Activated CD4-positive, alpha-beta T cell treated with anti-CD3 and anti-CD28 coated beads, Interleukin-2, amount 50 U/mL, for 24 hours (primary cell): ENCODE measurements at places on chromosomes 3 and 15.
A peak's percentile ranks its signal among the peaks of the same experiment; 100 is the strongest.

DNA sequence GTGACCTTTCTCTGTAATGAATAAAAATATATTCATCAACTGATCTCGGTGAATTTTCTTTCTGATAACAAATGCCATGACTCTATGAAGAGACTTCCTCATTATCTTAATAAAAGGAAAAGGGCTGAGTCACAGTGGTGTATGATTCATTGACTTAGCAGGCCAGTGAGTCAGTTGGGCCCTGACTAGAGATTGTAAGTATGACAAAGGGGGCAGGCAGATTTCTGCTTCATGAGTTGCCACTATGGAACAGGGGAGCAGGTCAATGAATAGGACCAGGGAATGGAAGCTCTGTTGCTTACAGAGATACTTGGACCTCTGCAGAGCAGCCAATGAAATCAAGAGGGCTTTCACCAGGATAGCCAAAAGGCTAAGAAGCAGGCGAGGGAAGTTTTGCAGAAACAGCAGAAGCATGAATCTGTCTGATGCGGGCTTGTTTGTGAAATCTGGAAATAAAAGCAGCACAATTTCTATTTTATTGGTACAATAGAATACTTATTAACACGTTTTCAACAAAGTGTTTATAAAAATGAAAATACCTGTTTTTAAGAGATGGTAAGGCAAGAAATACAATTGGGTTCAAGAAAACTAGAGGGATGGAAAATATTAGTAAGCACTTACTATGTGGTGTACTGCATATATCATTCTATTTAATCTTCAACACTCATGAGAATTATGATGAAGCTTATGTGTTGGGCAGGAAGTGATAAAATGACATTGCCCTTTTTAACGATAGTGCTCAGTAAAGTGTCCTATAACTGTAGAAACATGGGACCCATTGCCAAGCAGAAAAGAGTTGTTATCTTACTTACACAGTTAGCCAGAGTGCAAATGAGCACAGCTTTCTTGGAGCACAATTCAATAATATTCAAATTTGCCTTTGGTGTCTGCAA, 169.8 kb upstream of the MYRIP start:
- DNase-seq, result peak; percentile 21

- DNase-seq, result no peak
Observed at GRCh38 chr3:138464491-138464860, 30.1 kb downstream of the ESYT3 start.

- no peak for DNase-seq
Observed at GRCh38 chr15:31010036-31010435, 18.6 kb upstream of the MTMR10 start.

DNA sequence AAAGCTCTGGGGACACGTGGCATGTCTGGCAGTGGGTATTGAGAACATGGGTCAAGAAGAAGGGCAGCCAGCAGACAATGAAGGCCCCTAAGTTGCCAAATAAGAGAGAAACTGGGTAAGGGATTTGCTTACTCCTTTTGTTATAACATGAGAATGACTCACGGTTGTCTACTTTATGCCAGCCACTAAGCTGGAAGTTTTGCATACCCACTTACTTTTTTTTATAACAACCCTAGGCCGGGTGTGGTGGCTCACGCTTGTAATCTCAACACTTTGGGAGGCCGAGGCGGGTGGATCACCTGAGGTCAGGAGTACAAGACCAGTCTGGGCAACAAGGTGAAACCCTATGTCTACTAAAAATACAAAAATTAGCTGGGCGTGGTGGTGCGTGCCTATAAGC, 50.0 kb downstream of the DRD3 start:
- no peak for DNase-seq

- DNase-seq, result no peak
Observed at GRCh38 chr3:120864541-120864940, 43.5 kb upstream of the STXBP5L start.

DNA sequence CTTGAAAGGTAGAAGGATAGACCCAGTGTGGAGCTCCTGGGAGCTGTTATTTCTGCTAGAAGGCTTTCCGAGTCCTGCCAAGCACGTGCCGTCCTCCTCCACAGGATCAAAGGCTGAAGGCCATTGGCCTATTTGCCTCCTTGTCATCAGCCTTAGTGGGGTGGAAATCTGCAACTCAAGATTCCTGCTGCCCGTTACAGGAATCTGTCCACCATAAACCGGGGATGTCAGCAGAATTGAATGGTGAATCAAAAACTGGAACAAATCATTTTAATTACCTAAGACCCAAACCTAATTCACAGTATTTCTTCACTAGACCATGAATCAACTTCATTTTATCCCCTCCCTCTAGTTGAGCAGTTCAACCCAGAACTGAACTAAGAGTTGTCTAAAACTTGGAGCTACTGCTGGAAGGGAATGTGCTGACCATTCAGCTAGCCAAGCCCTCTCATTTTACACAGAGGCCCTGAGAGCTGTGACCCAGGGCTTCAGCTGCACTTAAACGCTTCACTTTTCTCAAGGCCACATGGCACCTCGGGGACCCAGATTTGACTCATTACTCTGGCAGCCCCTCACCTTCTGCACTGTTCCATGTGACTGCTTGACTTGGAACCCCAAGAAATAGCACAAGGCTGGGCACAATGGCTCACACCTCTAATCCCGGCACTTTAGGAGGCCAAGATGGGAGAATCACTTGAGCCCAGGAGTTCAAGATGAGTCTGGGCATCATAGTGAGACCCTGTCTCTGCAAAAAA, 36.8 kb upstream of the KIF23 start:
- DNase-seq, result no peak

DNA sequence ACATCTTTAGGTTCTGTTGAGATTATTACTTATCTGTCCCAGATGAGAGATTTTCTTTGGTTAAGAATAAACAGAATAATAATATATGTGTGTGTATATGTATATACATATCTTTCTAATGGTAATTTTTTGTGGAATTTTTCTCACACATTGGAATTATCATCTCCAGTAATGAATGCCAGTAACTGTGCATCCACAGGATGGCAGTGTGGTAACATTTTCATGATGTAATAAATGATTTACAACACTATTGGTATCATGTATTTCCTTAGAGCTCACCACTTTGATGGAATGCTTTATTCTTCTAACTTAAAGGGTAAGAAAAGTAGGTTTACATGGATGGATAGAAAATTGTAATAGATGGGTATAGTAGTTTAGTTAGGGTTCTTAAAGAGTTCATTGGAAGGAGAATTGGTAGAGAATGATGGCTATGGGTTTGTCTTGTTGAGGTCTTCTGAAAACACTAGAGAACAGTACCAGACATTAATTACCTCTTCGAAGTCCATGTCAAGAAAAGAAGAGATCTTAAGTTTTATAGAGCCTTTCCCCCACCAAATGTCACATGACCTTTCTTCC, 78.1 kb downstream of the STT3B start:
- no peak for DNase-seq

DNA sequence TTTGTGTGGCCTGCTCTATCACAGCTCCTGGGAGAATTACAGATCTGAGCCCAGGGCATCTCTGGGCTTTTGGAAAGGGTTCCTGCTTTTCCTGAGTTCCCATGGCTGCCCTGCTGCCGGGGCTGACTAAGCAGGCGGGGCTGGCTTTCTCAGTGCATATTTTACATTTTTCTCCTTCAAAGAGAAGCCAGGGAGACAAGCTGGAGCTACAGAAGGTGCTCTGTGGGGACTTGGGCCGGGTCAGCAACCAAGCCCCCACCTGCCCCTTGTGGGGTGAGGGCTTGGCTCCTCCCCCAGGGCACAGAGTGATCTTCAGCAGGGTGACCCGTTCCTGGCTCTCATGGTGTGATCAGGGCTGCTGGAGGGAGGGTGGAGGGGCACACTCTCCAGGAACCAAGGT, 17.4 kb downstream of the ABTB1 start:
- no peak for DNase-seq

- no peak for DNase-seq
Observed at GRCh38 chr3:127612966-127613365, 14.8 kb downstream of the MCM2 start.

DNA sequence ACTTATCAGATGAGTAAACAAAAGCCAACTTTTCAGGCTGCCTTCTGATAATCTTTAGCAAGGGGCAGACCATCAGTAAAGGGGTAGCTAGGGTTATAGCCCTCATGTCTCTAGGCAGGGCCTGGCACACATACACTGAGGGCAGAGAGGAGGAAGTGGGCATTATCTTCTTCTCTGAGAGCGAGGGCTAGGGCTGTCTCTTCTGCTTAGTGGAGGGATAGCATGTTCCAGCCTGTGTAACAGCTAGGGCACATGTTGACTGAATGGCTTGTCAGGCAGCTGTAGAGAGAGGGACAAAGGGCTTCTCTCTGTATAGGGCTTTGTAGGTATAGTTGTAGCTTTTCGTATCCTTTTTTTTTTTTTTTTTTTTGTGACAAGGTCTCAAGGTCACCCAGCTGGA, 17.8 kb downstream of the CRTC3 start:
- no peak for DNase-seq

GRCh38 chr15:42045211-42045615, 24.4 kb upstream of the PLA2G4E start:
- no peak for DNase-seq

DNA sequence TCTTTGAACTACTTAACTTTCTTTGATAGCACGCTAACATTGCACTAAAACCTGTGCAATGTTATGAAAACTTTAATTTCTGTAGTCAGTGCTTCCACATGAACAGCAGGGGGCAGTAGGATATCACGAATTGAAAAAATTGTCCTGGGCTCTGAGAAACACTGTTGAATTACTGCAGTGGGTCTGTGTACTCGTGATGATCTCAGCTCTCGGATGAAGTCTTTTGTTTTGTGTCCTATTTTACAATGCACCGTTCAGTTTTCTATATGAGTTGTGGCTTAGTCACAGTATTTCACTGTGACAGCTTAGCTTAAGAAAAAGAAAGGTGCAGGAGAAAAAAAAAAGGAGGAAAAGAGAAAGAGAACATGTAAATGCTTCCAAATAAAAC, 141.3 kb upstream of the CCDC54 start:
- DNase-seq, result peak; percentile 56

GRCh38 chr15:66700412-66700801, 1.6 kb upstream of the SMAD6 start:
- DNase-seq, result no peak

- no peak for DNase-seq
Observed at GRCh38 chr15:31145271-31145911, 43.9 kb upstream of the TRPM1 start.

GRCh38 chr3:160379628-160380214, 19.3 kb downstream of the IFT80 start:
- no peak for DNase-seq

DNA sequence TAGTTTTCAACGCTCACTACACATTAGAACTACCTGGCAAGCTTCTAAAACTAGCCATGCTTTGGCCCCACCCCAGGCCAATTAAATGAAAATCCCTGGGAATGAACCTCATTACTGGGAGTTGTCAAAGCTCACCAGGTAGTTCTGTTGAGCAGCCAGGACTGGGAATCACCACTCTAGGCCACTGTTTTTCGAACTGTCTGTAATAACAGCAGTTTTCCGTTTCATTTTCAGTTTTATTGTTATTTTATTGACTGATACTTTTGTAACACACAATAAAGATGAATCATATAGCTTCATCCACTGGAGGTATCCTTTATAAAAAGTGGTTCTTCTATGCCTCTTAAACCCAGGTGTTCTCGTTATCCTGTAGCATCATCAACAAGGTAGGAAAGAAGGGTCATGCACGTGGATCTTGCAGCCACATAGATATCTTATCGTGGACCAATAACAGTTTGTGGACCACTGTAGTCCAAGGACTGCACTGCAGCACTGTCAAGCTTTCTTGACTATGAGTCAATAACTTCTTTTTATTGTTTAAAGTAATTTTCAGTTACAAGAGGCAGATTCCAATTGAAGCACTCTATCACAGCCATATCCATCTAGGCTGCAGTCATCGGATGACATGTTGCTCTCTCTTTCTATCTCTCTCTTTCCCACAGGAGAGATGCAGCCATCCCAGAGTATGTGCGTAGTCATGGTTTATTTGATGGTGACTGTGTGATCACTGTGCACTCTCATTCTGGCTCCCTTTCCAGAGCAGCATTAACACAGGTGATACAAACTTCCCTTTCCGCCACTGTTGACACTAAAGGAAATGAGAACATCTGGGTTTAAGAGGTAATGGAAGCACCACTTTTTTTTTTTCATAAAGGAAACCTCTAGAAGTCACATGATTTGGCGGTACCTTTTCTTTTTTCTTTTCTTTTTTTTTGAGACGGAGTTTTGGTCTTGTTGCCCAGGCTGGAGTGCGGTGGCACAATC, 39.0 kb upstream of the BLM start:
- DNase-seq, result no peak

DNA sequence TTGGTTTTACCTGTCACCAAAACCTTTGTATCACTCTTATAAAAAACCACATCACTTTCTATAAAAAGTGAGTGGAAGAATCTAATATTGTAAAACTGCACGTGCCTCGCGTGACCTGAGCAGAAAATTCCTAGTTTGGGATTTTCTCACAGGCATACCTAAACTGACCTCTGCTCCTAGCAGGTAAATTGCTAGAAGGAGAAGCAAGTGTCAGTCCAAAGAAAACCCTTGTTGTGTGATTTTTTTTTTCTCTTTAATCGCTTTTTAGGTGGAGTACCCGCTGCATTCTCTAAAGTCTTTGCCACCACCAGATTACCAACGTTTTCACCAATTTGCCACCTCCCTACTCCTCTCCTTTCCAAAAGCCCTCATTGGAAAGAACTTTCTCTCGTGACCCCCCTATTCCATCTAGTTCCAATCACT, 534 bp upstream of the UBE2E1 start:
- DNase-seq, result no peak
